ENCODE measurements at places on chromosomes 5 and 9.

- no peak for ATAC-seq
- H3K4me3 ChIP-seq, result no peak overlapping the region
- no peaks in the 10 kb centered on the region for H3K27me3 ChIP-seq
- no peaks in the 10 kb centered on the region for H3K36me3 ChIP-seq
- no peak overlapping the region for H3K27ac ChIP-seq
Measured at GRCh38 chr5:95984287-95984938, 22.8 kb upstream of the ELL2 start.

DNA sequence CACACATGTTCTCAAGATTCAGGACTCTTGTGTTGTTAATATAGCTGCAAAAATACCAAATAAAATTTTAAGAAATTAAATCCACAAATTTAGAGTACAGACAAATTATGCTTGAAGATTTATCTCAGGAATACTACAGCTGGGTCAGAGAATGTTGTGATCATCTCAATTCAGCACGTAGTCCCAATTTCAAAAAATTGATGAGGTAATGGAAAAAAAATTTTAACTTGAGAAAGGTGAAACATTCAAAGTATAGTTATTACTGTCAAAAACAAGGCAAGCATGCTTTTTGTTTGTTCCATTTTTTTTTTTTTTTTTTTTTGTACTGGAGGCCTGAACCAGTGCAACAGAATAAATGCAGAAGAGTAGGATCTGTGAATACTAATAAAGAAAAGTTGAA lies 29.4 kb downstream of the ICE1 start:
- H3K27ac ChIP-seq, result no peak overlapping the region
- H3K27me3 ChIP-seq, result no peaks in the 10 kb centered on the region
- H3K4me3 ChIP-seq, result no peak overlapping the region
- peaks cover 49% of the 10 kb centered on the region for H3K36me3 ChIP-seq
- no peaks in the 10 kb centered on the region for H3K4me1 ChIP-seq
- no peak for ATAC-seq

- no peak overlapping the region for H3K4me3 ChIP-seq
- H3K36me3 ChIP-seq, result peaks cover 31% of the 10 kb centered on the region
- H3K27me3 ChIP-seq, result no peaks in the 10 kb centered on the region
- H3K4me1 ChIP-seq, result peaks cover 6% of the 10 kb centered on the region
- H3K27ac ChIP-seq, result no peak overlapping the region
Measured at GRCh38 chr9:83583151-83584014, 39.6 kb upstream of the IDNK start.

DNA sequence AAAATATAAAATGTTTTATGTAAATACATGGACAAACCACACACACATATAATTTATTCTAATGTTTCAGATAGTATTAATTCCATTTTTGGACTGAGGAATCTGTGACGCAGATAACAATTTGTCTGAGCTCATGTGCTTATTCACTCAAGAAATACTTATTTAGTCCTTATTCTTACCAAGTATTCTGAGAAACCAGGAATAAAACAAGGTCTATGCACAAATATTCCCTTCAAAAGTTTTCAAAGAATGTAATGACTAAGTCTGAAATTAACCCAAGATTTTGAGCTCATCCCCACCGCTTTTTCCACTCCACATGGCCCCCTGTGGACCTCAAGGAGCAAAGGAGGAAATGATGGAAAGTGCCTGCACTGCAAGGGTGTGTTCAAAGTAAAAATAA lies 1022.3 kb downstream of the EFNA5 start:
- H3K4me3 ChIP-seq, result no peak overlapping the region
- no peak for ATAC-seq
- H3K36me3 ChIP-seq, result no peaks in the 10 kb centered on the region
- no peaks in the 10 kb centered on the region for H3K4me1 ChIP-seq
- H3K27ac ChIP-seq, result no peak overlapping the region

GRCh38 chr5:58717303-58718007 lies 134.6 kb downstream of the RAB3C start:
- no peaks in the 10 kb centered on the region for H3K27me3 ChIP-seq
- peaks cover 6% of the 10 kb centered on the region for H3K36me3 ChIP-seq
- H3K4me1 ChIP-seq, result no peaks in the 10 kb centered on the region

GRCh38 chr5:103037673-103038455 lies 82.1 kb downstream of the GIN1 start:
- H3K36me3 ChIP-seq, result no peaks in the 10 kb centered on the region
- no peak for ATAC-seq
- no peak overlapping the region for H3K27ac ChIP-seq
- H3K4me3 ChIP-seq, result no peak overlapping the region
- H3K4me1 ChIP-seq, result no peaks in the 10 kb centered on the region
- H3K27me3 ChIP-seq, result no peaks in the 10 kb centered on the region

Data from stimulated activated memory B cell treated with anti-CD40 and anti-IgM and Interleukin-4, amounts not matched to agents 10 μg/mL and 1 μg/mL and 100 μg/mL, for 72 hours (primary cell).